NCI-H446 treated with DMSO at 0.1 percent for 48 hours (cell line): ENCODE measurements at places on chromosomes 3 and 15.

GRCh38 chr15:60555291-60555690 lies 76.3 kb upstream of the ICE2 start:
- no peak for DNase-seq

GRCh38 chr15:73844356-73844755 lies 29.0 kb upstream of the TBC1D21 start:
- DNase-seq: no peak

GRCh38 chr15:66135664-66136063 lies 117.9 kb downstream of the MEGF11 start:
- no peak for DNase-seq

GRCh38 chr3:166177130-166177529 lies 339.9 kb upstream of the BCHE start:
- DNase-seq: no peak

- DNase-seq: no peak
These were observed 2.1 kb downstream of the OPA1 start for GRCh38 chr3:193594946-193595689.
